Activated gamma-delta T cell treated with Interleukin-2 at 50 U/mL for 16 hours (primary cell): ENCODE measurements at places on chromosomes 2 and 18.

DNA sequence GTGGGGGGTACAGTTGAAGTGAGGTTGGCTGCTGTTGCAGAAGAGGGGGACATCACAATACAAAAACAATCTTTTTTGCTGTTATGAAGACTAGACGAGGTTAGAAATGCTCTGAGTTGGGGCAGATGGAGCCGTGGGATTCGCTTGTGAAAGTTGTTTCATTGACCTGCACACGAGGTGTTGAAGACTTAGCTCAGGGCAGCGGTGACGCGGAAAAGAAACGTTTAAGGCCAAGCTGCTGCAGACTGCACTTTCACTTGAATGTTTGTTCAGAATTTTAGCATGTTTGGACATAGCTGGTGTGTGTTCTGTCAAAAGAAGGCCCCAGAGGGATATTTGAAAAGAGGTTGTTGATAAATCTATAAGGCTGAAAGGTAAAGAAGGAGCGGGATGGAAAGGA is 46.3 kb downstream of the MTCL1 start:
- no peak for DNase-seq

DNA sequence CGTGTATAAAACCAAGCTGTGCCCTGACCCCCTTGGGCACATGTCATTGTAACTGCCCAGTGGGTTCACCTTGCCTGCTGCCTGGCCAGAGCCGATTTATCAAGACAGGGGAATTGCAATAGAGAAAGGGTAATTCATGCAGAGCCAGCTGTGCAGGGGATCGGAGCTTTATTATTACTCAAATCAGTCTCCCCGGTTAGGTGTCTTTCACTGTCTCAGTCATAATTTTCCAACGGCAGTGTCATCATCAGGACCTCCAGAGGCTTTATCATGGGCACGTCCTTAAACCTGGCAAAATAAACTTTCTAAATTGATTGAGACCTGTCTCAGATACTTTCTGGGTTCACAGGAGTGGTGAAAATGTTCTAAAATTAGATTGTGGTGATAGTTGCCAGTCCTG is 29.6 kb upstream of the PGAP1 start:
- DNase-seq = no peak

GRCh38 chr18:74739926-74740325 is 142.3 kb downstream of the ZNF407 start:
- DNase-seq = no peak

GRCh38 chr2:240626531-240627300 is 1.4 kb downstream of the GPR35 start:
- peak; percentile 3 for DNase-seq

DNA sequence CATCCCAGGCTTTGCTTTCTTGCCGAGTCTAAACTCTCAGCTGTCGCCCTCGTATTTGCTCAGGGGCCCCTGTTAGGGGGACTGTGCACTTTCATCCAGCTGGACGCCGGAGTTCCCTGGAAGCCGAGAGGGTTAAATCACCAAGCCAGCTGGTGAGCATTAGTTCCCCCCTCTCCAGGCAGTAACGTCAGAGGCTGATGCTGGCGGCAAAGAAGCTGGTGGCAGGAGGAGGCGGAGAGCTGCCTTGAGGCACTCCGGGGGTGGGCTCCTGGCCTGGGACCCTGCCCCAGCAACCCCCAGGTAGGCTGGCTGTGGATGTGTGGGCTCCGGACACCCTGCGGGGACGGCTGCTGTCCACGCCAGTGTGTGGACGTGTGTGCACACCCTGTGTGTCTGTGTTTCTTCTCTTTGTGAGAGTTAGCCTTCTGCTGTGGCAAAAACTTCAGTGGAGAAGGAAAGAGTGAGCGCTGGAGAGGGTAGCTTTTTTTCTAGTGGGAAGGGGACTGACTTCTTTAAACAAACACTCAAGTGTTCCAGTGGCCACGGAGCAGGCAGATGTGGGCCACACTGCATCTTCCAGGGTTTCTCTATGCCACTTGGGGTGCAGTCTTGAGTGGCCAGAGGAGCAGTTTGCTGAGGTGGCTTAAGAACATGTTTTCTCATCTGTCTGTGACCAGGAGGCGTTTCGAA is 84.7 kb downstream of the GLI2 start:
- no peak for DNase-seq

- DNase-seq = no peak
Measured at GRCh38 chr2:151350579-151351195, 6.7 kb upstream of the TNFAIP6 start.

DNA sequence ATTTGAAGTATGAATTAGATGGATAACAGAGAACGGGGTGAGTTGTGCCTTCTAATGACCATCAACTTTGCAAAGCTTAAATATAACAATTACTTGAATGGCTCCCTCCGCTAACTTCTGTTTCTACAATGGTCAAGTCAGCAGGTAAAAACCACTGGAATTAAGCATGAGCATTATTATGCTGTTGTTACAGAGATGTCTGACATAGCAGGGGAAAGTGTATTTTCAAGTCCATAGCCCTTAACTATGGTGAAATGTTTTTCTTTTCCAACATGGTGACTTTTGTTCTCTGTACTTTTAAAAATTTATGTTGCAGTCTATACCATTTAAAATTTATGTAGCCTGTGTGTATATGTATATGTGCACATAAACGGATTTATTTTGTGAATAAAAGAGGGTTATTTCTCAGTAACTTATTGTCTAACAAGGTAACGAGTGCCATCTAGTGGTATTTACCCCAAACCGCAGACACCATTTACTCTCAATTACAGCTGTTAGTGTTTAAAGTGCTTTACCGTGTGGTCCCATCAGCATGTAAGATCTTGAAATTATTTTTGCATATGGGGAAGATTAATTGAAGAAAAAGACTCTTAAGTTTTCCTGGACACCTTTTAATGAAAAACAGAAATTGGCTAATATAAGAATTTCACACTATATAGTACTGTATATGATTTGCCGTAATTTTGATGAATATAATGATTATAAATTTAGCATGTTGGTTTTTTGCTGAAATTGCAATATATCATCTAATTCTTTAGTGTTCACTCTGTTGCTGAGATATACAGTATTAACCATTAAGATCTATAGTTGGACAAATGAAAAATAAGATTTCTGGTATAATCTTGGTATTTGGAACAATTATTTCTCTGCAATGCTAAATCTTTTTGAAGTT is 78.2 kb downstream of the UBE2E3 start:
- peak; percentile 29 for DNase-seq

GRCh38 chr18:10487154-10487553 is 32.7 kb downstream of the APCDD1 start:
- no peak for DNase-seq

DNA sequence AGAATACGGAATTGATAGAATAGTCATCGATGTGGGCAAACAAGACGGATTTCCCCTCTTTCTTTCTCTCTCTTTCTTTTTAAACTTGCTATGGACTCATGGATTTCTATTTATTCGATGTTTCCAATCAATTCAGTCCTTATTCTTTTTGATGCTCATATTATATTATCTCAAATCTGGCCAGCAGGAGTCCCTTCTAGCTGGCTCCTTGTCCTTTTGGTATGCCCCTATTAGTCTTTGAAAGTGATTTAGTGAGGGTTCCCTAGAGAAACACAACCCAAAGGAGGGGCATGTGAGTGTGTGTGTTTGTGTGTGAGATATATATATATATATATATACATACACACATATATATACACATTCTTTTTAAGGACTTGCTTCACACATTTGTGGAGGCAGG is 23.5 kb upstream of the BIN1 start:
- DNase-seq = no peak

DNA sequence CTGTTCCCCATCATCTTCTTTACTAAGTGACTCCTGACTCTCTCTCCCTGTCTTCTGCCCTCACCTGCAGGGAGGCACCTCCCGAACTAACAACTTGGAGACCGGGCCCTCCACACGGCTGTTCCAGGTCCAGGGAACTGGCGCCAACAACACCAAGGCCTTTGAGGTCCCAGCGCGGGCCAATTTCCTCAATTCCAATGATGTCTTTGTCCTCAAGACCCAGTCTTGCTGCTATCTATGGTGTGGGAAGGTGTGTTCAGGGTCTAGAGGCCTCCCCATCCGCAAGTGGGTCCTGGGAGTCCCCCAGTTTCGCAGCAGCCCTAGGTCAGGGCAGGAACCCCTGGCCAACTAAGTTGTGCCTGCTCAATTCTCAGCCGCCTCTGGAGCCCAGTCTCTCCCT is 15.5 kb downstream of the VIL1 start:
- DNase-seq = no peak

DNA sequence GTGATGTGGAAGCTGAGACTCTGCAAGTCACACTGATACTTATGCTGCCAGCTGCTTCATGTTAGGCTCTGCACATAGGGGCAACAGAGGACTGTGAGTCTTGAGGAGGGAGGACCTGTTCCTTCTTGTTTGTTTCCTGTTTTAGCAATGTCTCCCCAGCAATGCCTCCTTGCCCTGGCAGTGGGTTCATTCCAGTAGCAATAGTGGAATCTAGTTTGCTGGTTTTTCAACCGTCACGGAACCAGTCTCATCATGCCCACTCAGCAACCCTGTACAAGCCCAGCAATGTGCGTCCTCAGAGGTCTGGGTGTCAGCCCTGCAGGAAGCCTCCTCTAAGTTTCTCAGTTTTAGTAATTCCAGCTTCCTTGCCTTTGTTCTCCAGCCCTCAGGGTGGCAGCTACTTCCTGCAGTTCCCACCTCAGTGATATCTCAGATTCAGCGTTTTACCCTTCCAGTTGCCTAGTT is 20.5 kb upstream of the ITGB6 start:
- no peak for DNase-seq

DNA sequence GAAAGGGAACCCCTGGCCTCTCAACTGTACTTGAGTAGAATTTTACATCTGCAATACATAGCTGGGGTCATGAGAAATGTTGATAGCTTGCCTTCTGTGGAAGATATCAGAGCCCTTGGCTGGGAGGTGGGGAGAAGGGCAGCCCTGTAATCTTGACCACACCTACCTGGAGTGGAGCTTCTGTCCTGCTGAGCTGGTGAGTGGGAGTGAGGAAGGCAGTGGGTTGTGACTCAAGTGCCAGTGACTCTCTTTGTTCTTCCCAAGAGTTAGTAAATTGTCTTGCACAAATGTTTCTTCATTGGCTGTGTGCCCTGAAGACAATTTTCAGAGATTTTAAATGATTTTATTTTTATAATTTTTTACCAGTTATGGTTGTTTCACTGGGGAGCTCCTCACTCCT is 277.3 kb downstream of the MBD5 start:
- DNase-seq = no peak

DNA sequence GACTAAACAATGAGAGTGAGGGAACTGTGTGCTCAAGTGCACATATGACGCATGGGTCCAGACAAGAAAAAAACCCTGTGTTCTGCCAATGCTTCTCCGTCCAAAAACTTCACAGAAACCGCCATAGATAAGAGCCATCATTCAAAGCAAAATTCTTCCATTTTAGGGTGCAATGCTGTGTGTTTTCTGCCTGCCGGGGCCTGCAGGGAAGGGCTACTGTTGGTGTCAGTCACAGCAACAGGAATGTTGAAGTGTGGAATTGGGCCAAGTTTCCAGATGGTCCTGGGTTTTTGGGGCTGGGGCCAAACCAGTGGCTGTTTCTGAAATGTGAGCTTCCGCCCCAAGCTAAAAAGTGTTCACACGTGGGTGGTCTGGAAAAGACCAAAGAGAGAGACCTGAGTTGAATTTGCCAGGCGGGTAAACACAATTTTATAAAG is 677 bp upstream of the MC2R start:
- no peak for DNase-seq

GRCh38 chr2:44207102-44207501 is 38.4 kb downstream of the PPM1B start:
- DNase-seq = no peak

GRCh38 chr2:147255812-147256211 is 589.0 kb upstream of the ACVR2A start:
- DNase-seq = no peak

DNA sequence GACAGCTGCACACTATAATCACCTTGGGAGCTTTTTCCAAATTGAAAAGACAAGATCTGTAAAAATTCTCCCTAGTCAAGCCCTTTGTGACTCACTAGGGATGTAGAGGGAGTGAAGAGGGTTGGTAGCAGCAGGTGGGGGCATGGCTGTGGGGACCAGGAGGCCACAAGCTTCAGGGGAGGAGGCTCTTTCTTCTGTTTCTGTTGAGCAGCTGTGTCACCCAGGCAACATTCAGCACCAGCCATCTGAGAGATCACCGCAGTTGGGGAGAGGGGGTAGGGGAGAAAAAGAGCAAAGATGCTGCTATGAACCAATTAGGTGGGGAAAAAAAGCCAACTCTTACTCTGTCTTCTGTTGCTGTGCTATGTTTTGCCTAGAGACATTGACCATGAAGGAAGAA is 352.3 kb upstream of the MEIS1 start:
- no peak for DNase-seq

DNA sequence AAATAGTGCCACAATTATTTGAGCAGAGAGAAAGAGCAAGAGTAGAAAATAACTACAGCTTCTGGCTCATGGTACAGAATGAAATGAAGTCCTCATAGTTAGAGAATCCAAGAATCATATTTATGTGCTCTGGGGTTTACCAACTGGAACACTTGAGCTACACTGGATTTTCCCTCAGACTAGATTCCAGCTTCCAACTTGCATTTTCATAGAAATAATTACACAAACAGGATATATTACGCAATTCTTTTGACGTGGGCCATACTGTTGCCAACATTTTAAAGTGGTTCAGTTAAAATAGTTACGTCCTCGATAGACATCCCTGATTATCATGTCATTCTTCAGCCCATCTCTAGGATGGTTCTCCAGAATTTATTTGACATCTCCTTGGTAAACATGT is 129.2 kb downstream of the ETAA1 start:
- DNase-seq = no peak

- no peak for DNase-seq
Measured at GRCh38 chr18:33837191-33837590, 259.2 kb downstream of the ASXL3 start.

DNA sequence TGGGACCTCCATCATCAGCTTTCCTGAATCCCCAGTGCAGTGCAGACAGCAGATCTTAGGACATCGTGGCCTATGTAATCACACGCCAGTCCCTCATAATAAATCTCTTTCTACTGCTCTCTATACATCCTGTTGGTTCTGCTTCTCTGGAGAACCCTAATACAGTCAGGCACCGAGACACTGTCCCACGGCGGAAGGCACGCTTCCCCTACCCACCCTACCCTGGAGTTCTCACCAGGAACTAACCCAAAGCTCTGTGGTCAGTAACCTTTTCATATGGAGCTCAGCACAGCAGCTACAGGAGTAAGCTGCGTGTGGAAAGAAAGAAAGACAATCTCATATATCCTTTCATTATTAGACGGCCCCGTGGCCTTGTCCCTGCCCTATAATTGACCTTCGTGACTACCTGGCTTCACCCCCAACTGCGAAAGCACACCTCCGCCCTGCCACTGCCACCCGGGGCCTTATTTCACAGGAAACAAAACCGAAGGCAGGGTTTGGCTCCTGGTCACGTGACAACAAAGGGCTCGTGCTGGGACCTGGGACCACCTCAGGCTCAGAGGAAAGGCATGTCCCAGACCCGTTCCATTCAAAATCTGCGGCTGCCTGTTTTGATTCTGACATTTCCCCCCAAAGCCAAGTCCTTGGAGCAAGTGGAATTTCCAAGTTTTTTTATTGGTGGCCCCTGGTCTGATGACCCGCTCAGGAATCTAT is 99.7 kb upstream of the ODC1 start:
- DNase-seq = no peak

DNA sequence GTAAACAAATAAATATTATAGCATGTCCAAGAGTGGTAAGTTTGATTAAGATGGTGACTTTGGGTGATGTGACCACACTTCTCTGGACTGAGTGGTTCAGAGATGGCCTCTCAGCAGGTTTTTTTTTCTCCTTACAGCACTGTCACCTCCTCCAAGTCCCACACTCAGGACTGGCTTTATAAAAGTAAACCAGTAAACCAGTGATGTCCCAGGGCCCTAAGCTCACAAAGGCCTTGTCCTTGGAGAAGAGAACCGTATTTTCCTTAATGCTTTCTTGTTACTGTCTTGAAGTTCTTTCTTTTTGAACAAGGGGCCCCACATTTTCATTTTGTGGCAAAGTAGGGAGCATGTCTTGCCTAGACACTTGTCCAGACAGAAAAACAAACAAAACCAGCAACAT is 274.0 kb downstream of the MYCN start:
- DNase-seq = no peak
